NCI-H2081 treated with DMSO at 0.1 percent for 48 hours (cell line): ENCODE measurements at places on chromosomes 12 and 14.

DNA sequence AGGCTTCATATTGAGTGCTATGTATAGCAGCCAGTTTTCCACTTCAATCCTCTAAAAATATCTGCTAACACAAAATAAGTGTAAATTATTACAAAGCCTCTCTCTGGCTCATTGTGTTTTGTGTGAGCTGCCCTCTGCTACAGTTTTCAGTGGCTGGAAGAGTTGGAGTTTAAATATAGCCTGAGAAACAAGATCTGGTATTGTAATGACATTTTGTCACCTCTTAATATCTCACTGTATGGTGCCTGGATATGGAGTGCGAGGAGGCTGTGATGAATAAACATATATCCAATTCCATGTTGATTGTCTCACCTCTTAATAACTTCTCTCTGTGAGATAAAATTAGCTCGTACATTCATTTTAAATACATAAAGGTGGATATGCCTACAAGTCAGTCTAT lies 269.7 kb downstream of the FLRT2 start:
- DNase-seq = no peak

GRCh38 chr14:94887591-94887990 lies 117.7 kb upstream of the GSC start:
- DNase-seq = no peak

- DNase-seq = no peak
Observed at GRCh38 chr14:76550534-76550933, 174.6 kb downstream of the ESRRB start.

DNA sequence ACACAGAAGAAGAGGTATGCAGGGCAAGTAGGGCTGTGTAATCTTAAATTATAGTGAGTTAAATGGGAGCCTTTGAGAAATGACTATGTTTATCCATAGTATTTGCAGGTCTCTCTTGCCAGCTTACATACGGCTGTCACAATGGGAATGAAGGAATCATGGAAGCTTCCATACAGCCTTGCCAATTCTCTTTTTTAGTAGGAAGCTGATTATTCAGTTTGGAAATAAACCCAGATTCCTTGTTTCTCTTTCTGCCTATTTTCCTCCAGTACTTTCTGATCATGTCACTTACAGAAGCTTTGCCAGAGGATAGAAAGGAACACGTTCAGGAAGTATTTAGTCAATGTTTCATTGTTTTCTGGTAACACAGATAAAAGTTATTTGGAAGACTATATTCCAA lies 217.4 kb upstream of the DIO2 start:
- DNase-seq = no peak

- DNase-seq = no peak
Observed at GRCh38 chr14:87838931-87839330, 154.1 kb downstream of the GALC start.

DNA sequence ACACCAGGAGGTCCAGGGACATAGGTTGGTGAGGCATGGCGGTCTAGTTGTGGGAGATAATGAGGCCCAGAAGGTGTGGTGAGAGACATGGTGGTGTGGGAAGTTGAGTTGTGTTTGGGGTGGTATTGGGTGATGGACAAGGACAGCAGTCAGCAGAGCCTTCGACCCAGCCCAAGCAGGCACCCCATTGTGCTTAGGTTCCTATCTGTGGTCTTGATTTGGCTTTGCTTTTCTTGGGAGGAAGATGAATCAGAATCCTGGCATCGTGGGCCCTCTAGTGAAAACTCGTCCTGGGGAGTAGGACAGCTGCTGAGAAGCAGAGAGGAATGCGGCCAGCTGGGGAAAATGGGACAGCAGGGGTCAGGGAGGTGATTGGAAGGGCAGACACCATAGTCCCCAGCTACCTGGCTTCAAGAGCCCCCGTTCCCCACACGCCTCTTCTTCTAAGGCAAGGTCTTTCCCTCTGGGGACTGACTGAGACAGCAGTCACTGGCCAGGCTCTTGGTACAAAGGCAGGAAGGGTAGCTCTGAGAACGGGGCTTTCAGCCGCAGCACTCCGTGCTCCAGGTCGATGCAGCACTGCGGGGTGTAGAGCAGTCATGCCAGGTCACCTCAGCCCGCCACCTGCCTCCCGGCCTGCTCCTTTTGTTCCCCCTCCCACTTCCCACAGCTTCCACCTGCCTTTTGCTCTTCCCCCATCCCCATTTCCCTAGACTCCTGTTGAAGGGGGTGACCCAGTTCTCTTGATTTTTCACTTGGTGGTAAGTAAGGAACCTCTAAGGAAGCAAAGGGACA lies 7.9 kb downstream of the NRIP2 start:
- no peak for DNase-seq
